ENCODE measurements at places on chromosomes 1 and 21.
A peak's percentile ranks its signal among the peaks of the same experiment; 100 is the strongest.

- DNase-seq: no peak
Observed at GRCh38 chr1:16922885-16923431, 1.2 kb downstream of the CROCC start.

DNA sequence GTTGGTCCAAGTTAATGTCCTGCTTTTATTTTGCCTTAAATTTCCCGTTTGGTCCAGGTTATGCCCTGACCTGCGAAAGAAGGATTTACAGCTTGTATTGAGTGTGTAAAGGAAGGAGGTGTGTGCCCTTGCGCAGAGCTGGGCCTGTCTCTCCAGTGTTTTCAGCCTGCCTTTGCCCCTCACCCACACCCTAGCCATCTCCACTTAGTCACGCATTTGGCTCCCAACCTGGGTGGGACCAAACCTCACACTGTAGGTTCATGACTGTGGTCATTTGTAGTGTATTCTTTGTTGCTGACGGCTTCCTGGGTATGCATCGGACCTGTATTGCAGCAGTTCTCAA, 572 bp upstream of the SRSF10 start:
- peak; percentile 92 for DNase-seq

GRCh38 chr1:106435269-106435668, 621.2 kb upstream of the PRMT6 start:
- no peak for DNase-seq

DNA sequence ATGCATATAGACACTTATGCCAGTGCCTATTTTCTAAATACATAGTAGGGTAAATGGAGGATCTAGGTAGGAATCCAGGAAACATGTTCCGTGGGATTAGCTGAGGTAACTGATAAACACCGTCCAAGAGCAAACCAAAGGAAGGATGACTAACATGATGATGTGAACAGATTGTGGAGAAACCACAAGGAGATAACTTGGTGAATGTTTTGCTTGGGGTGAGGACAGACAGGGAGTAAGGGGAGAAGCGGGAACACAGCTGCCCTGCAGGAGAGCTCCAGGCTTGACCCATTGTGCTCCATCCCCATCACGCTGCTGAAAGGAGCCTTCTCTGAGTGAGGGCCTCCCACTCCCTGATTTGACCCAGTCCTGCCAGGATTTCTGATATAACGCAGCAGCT, 87.0 kb upstream of the ZC3H11B start:
- peak; percentile 90 for DNase-seq

- no peak for DNase-seq
Observed at GRCh38 chr1:160419838-160420169, 19.4 kb downstream of the VANGL2 start.

DNA sequence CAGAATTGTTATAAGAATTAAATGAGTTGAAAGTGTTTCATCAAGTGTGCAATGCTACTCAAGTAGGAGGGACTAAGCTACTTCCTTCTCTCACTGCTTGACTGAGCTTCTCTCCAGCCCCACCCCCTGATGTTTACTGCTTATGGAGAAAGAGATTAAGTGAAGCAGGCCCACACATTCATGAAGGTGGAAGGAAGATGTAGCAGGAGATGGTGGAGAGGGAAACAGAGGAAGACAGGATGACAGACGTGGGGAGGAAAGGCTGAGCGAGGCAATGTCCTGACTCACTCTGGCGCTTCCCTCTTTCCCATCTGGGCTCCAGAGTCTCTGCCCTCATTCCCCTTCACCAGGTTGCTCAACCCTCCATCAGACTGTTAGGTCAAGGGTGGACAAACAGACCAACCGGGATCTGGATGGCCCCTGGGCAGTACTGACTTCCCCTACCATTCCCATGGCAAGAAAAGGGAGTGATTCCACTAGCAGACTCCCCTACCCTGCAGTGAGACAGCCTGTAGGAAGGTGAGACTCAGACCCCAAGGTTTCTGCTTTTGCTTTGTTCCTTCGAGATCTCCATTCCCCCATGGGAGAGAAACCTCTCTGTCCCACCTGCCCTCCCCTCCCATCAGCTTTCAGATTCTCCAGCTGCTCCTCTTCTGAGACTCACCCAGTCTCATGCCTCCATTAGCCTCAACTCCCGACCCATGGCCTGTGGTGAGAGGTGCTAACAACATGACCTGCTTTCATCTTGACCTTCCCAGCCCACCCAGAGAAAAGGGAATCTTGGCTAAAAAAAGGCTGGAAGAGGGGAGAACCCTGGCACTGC, 3.1 kb upstream of the ARHGEF2 start:
- DNase-seq: peak; percentile 65

GRCh38 chr1:168734271-168734670, 5.3 kb upstream of the DPT start:
- no peak for DNase-seq

DNA sequence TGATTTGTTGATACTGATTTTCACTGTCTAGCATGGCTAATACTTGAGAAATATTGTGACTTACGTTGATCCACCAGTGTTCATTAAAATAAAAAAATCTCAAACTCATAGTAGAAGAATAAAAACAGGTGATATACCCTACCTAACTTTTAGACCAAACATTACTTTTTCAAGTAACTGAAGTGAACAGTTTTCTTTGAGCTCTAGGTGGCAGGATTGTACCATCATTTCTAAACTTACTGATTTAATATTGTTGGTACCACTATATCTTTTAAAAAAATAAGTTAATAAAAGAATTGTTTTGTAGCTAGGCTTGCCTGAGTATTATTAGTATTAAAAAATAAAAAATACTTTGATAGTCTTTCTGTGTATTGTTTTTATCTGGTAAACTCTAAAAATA, 21.5 kb downstream of the CDC73 start:
- DNase-seq: peak; percentile 22

DNA sequence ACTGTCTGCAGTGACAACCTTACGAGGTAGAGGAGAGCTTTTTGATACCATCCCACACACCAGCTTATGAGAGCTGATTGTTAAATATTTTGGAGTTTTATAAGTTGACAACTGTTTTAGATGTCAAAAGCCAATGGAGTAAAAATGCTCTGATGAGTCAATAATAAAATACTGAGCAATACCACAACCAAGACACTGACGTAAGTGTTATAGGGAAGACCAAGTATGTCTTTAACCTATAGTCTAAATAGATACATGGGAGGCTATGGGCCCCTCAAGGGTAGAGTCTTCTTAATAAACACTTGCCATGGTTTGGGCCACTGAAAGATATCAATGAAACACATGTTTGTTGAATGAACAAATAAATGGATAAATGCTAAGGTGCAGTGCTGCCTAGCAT, 49.2 kb downstream of the DUSP10 start:
- DNase-seq: no peak

DNA sequence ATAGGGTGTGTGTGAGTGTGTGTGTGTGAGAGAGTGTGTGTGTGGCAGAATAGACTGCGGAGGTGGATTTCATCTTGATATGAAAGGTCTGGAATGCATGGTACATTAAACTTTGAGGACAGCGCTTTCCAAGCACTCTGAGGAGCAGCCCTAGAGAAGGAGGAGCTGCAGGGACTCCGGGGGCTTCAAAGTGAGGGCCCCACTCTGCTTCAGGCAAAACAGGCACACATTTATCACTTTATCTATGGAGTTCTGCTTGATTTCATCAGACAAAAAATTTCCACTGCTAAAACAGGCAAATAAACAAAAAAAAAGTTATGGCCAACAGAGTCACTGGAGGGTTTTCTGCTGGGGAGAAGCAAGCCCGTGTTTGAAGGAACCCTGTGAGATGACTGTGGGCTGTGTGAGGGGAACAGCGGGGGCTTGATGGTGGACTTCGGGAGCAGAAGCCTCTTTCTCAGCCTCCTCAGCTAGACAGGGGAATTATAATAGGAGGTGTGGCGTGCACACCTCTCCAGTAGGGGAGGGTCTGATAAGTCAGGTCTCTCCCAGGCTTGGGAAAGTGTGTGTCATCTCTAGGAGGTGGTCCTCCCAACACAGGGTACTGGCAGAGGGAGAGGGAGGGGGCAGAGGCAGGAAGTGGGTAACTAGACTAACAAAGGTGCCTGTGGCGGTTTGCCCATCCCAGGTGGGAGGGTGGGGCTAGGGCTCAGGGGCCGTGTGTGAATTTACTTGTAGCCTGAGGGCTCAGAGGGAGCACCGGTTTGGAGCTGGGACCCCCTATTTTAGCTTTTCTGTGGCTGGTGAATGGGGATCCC, 18.3 kb upstream of the HDAC1 start:
- DNase-seq: peak; percentile 73

GRCh38 chr21:45613396-45613795, 30.1 kb upstream of the PCBP3 start:
- no peak for DNase-seq

DNA sequence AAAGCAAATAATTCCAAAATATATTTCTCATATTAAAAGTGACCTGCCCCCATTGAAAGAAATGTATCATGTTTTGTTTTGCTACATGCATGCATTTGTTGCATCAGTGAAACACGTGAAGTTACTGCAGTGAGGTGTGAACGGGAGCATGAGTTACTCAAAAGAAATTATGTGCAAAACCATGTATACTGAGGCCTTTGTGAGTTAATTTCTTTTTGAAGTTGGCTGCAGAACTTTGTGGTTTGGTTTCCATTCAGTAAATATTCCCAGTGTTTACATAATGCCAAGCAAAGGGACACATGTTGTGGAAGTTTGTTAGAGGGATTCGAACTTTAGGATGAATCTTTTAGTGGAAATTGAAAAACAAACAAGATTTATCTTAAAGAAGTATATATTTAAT, 619.4 kb upstream of the ADAMTS5 start:
- peak; percentile 43 for DNase-seq

DNA sequence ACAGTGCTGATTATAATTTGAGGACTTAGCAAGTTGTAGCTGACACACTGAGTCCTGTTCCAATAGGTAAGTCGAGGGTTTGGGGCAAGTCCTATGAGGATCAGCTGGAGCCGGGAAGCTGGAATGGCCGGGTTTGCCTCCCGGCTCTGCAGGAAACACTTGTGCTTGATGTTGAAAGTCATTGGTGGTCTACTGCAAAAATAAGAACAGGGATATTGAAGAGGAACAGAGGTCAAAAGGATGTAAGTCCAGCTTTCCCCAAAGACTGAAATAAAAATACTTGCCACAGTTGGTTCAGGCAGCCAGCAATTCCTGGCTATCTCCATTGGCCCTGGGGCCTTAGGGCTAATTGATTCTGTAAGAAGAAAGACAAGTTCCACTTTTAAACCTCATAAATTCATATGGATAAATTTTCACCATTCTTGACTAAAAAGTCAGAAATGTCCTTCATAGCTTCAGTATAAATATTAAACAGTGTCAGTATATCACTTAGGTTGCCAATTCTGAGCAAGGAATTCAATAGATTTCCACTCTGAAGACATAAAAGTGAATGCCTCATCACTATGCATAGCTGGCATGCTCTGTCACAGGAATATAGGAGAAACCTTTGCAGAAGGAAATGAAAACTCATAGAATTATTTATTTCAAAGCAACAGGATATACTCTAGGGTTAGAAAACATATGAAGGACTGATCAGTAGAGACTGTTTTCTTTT, 165.2 kb downstream of the AK5 start:
- DNase-seq: no peak

DNA sequence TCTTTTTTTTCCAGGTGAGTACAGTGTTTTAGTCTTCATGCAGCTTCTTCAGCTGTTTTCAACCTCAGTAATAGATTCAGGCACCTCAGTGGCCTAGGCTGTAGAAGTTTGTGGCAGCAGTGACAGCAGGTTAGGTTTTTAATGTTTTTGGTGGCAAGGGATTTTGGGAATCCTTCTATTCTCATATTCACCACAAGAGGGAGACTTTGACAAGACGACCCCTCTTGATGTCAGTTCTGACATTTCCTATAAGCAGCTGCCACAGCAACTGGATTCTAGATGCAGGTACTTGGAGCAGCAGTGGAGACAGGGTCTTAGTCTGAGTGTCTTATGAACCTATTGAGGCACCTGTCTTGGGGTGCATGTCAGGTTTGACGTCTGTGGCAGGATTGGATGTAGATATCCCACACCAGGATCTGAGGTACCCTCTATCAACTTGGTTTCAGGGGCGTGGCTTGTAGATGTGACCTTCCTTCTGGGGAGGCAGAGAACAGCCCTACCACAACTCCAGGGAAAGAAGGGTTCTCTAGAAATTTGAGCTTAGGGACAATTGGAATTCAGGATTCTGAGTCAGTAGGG, 1104.2 kb upstream of the TMPRSS15 start:
- no peak for DNase-seq

DNA sequence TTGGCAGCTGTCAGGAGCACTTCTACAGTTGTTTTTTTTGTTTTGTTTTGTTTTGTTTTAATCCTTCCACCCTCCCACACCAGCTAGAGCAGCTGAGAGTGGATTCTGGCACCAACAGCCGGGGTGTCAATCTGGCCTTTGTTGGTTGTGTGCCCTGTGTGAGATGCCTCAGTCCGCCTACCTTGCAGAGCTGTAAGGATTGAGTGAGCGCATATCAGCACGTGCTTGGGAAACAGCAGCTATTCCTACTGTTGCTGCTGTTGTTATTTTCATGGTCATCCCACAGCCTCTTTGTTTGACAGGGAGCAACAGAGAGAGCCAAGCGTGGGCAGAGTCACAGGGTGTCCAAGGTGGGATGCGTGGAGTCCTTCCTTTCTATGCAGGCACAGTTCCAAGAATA, 50.4 kb downstream of the PGBD5 start:
- no peak for DNase-seq

DNA sequence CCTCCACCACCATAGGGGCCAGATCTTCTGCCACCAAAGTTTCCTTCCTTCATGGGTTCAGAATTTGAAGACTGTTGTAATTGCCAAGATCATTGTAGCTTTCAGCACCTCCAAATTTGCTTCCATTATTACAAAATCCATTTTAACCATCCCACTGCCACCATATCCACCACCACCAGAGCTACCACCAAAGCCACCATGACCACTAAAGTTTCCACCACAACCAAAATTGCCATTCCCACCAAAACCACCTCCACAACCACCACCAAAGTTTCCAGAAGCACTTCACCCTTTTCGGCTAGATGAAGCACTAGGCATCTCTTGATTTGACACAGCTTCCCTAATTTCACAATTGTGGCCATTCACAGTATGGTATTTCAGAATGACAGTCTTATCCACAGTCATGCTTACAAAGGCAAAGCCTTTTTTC, 45.2 kb downstream of the SLC30A7 start:
- no peak for DNase-seq

- peak; percentile 15 for DNase-seq
Observed at GRCh38 chr1:213982672-213983492, 4.9 kb upstream of the PROX1 start.

- no peak for DNase-seq
Observed at GRCh38 chr1:1427106-1427819, 6.2 kb upstream of the ANKRD65 start.

- no peak for DNase-seq
Observed at GRCh38 chr1:226937940-226938725, 2.0 kb upstream of the COQ8A start.

- DNase-seq: no peak
Observed at GRCh38 chr1:7289694-7290093, 481.4 kb upstream of the VAMP3 start.

- peak; percentile 78 for DNase-seq
Observed at GRCh38 chr1:211603191-211603701, 24.3 kb upstream of the SLC30A1 start.

GRCh38 chr1:154335025-154335714, 9.8 kb downstream of the ATP8B2 start:
- peak; percentile 66 for DNase-seq

DNA sequence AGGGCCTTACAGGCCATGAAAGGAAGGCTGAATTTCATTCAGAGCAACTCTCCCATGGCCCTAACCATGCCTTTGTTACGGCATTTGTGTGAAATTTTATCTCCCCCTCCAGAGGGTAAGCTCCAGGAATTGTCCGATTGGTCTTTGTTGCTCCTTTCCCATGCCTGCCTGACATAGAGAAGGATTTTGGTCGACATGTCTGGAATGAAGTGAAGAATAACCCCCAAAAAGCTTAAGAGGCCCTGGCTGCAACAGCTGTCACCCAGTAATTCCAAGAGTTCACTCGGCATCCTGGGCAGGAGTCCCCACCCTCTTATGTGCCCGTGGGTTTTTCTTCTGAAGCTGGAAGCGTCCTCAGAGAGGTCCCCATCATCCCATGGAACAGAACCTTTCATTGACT, 20.6 kb downstream of the CDA start:
- no peak for DNase-seq

All from M059J (cell line).